ENCODE measurements at places on chromosomes 4 and X.

DNA sequence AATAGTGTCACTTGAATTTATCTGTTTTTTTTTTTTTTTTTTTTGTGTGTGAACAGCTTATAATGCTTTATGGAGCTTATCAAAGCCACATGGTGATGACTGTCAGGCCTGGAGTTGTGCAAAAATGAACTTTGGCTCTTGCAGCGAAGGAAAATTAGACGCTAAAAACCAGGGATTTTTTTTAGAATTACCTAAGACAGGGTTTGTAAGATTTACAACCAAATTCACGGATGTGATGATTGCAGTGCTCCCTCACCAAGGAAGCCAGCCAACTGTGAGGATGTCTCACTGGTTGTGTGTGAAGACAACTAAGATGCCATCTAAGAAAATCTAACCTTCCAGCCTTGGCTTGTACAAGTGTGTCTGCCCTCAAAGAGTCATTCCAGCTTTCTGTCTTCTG is 127.1 kb upstream of the SLC4A4 start:
- DNase-seq, result no peak

GRCh38 chr4:10959586-10959985 is 275.0 kb upstream of the CLNK start:
- DNase-seq, result no peak

GRCh38 chr4:22720091-22720490 is 27.4 kb downstream of the GBA3 start:
- DNase-seq, result no peak

DNA sequence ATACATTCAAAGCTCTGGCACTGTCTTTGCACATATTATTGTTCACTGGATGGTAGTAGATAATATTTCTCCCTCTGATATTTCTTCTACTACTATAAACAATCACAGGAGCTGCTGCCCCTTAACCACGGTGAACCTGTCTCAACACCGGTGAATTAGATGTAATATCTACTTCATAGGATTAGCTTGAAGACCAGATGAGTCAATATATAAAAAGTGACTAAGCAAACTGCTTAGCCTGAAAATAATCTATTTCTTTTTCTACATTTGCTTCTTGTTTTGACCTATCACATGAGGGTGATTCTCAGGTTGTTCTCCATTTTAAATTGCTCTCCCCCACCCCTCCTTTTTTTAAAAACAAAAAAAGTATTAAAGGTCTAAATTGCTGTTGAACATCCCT is 645.5 kb downstream of the ANKRD50 start:
- no peak for DNase-seq

DNA sequence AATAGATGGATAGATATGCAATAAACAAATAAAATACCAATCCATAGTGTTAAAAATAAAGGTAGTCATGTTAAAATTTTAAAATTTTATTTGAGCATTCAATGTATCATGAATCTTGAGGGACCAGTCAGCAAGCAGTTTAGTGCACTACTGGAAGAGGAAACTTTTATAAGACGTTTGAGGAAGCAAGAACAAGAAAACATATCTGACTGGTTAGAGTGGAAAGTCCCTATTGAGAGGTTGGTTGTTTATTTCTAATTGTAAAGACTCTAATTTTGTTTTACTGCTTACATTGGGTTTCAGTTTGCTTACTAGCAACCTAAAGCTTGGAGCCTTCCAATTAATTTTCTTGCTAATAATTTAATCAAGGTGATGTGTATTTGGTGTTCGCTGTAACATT is 786.2 kb downstream of the RAB28 start:
- DNase-seq, result no peak

DNA sequence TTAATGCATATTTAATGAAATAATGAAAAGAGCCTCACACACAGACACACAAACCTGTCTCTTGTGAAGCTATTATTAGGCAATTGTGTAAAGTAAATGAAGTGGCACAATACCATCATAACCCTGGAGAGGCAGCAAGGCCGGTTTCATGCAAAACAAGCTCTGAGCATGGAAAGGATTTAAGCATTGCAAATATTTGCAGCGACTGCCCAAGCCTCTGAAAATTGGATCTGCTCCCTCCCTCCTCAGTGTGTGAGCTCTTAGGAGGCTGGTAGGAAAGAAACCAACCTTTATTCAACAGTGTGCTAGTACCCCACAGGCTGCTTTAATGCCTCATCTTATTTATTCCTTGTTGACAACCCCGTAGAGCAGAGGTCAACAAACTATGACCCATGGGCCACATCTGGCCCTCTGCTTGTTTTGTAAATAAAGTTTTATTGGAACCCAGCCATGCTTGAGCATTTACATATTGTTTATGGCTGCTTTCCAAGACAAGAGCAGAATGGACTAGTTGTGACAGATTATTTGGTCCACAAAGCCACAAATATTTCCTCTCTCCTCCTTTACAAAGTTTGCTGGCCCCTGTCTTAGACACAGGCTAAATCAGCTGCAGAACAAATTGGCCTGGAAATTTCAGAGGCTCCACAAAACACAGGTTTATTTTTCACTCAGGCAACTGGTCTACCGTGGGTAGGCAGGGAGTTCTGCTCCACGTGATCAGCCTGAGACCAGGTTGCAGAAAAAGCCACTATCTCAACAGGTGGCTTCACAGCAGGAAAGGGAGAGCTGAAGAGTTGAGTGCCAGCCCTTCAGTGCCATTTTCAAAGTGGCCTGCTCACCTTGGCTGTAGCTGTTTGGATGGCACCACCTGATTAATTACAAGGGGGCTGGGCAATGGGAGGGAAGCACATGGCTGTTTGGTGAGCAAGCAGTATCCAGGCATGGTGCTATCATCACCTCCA is 16.8 kb downstream of the RS1 start:
- DNase-seq, result no peak

DNA sequence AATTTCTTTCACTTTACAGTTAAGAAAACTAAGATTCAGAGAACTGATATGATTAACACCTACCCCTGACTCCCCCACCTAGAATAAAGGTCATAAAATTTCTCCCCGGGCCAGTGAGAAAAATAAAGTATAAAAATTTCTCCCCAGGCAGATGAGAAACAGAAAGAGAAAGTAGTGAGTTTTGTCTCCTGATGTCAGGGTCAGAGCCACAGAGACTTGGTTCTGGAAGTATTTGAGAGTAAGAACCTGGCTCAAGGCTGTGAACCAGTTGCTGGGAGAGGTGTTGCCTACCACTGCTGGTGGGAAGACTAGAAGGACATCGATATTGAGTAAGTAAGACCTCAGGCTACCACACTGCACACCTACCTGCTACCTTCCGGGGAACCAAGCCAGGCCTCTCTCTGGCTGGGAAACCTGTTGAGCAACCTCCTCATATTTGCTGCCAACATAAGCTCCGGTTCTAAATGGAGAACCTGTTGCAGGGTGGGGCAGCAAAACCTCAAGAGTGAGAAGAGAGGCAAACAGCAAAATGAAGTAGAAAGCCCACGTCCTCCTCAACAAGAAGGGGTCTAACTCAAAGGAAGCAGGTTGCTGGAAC is 104.2 kb upstream of the PUDP start:
- no peak for DNase-seq

- DNase-seq, result no peak
These were observed 78.7 kb upstream of the PCDH18 start for GRCh38 chr4:137610960-137611359.

DNA sequence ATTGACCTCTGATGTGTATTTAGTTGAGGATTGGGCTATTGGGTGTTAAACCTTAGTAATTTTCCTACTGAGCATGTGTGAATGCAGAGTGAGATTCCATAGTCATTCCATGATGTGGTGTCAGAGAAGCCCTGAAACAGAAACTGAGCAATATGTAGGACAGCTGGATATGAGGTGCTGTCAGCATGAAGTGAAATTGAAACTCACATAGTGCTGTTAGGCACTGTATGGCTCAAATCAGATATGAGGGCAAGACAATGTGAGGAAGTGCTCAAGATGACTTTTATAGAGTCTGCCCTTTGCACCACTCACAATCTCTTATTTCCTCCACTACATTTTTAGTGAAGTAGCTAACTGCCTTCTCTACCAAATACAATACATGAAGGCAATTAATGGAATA is 188.3 kb downstream of the SH3BGRL start:
- DNase-seq, result no peak

DNA sequence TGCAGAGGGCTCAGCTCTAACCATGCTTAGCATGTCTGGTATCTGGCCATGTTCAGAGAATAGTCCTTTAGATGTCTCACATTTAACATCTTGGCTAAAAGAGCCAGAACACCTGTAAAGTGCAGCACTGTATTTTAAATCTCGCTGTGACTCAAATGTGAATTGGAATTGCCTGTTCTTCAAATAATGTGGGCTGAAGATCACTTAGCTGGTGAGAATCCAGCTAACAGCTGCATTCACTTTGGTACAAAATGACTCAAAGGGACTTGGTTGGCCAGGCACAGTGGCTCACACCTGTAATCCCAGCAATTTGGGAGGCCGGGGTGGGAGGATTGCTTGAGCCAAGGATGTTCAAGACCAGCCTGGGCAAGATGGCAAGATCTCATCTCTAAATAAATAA is 63.5 kb upstream of the PLAC8 start:
- no peak for DNase-seq

DNA sequence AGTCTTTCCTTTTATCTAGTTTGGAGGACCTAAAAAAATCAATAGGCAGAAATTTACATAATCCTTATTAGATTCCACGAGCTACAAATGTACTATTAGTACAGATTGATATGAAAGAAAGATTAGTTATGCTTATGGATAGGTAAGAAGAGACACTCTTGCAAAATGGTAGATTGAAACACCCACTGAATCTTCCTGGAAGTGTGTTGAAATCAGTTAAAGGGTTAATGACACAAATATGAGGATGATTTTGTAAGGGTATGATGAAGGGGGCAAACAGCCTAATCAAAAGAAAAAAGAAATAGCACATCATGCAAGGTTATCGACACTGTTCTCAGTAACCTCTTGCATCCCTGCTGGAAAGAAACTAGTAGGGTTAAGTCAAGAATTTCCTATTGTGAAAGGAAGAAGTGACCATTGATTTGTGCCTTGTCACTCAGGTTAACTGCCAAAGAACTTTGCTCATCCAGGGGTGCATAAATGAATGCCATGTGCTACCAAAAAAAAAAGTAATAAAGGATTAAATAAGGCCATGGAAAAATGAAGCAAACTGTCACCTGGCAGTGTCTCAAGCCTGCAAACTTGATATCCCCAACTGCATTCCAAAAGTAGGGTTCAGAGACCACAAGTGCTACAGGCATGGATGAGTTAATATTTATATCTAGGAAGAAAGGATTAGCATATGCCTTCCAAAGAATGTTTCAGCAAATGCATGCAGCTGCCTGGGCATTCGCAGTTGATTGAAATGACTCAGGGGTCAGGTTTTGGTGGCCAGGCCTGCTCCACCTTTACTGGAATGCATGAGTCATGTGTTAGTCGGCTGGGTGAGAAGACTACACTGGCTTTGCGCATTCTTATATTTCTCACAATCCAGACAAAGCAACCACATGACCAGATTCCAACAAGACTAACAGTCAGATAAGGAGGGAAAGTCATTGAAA is 78.3 kb upstream of the ATXN3L start:
- peak; percentile 74 for DNase-seq

DNA sequence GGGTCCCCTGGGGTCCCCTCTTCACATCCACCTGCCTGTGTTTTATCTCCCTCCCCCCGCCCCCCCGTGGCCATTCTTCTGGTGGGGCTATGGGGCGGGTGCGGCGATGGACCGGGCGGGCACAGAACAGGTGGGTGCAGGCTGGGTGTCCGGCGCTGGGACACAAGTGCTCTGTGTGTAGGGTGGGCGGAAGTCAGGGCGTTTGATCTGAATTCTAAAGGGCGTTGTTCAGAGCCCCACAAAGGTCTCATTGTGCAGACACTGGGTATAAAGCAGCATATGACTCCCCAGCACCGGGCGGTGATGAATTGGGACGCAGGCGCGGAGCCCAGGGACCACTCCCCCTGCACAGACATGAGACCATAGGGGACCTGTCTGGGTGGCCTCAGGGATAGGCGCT is at the start of gene GJB1:
GJB1 (plus strand) TSS at position 296 of the 400 bp plus-strand sequence. CDS start 484 bp downstream, outside the sequence.
- DNase-seq, result no peak

- DNase-seq, result no peak
These were observed 1461.1 kb downstream of the TECRL start for GRCh38 chr4:62948108-62948507.

GRCh38 chr4:181952478-181952877 is 290.7 kb upstream of the TENM3 start:
- DNase-seq, result no peak

DNA sequence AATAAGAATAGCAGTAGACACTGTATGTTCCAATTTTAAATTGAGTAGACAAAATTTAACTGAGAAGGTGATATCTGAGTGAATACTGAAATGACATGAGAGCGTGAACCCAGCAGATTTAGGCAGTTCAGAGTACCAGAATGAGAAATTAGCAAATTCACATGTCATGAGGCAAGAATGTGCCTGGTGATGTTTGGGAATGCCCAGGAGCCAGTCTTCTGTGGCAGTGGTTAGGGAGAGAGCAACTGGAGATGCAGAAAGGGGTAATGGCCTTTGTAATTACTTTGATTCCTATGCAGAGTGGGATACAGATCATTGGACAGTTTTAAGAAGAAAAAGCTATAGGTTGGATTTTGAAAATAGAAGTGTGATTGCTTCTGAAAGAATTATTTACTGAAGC is 621.9 kb downstream of the TECRL start:
- DNase-seq, result no peak

DNA sequence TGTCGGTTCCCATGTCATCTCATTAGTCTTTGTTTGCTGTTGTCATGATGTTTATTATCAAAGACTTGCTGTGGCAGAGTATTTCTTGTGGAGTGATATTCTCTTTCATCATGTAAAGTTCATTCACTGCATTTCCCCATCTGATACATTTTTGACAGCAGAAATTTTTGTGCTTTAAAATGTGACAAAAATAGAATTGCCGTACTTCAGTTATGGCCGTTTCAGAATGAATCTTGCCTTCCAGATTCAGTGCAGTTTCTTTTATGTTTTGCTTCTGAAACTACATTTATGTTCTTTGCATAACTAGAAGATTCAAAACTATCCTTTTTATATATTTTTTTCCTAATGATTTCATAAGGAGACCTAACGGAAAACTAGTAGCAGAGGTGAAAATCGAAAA is 10.0 kb downstream of the CSTF2 start:
- DNase-seq, result no peak

DNA sequence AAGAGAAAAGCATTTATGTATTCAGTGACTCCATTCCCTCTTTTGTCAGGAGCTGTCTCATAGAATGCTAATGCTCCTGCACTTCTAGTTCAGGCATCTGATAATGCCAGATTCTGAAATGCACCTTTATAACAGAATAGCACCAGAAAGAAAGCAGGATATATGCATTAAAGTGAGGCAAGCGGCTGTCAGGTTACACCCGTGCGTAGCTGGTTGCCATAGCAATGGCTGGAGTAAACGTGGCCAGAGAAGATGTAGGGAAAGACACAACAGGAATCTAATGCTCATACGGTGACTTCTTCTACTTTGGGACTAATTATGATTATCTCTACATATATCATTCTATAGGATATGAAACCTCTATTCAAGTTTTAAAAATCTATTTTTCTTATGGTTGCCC is 5.9 kb downstream of the EMCN start:
- no peak for DNase-seq

DNA sequence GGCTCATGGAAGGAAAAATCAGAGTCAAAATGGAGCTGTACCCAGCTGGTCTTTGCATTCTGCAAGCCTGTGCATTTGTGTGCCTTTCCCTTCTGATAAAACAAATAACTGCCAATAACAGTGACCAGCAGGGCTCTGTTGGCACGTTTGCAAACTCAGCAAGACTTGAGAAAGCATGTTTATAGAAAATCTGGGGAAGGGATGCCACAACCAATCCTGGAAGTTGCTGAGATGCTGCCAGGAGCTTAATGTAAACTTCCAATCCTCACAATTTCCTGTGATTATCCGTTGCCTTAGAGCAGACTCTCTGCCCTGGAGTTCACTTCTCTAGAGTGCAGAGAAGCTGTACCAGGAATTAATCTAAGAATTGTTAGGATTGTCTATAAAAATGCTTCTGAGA is 6.9 kb upstream of the ANXA3 start:
- DNase-seq, result no peak
